ENCODE measurements at places on chromosomes 12 and 14.

- no peak for DNase-seq
These were observed 12.9 kb downstream of the C14orf93 start for GRCh38 chr14:22996768-22997654.

GRCh38 chr12:103250487-103250886, 245.3 kb downstream of the C12orf42 start:
- DNase-seq, result no peak

DNA sequence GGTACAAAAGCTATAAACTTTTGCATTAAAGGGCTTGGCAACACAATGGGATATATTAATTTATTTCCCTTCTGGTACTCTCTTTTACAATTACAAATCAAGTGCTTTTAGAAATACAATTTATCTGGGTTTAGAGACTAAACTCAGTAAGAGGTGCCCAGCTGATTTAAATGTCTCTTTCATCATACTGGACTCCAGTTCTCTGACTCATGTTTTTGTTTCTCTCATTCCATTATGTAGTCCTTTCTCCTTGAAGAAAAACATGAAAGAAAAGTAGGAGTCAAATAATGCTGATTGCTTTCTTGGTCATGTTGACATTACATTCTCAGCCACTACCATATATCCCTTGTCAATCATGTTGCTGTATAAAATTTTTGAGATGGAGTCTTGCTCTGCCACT, 36.3 kb upstream of the CFL2 start:
- no peak for DNase-seq

GRCh38 chr12:45671254-45671653, 58.3 kb upstream of the ARID2 start:
- no peak for DNase-seq

- DNase-seq, result no peak
These were observed 161.5 kb upstream of the VASH1 start for GRCh38 chr14:76599559-76600287.

Data from posterior cingulate gyrus (tissue), 11 donors.